ENCODE measurements at places on chromosomes 3 and 15.

DNA sequence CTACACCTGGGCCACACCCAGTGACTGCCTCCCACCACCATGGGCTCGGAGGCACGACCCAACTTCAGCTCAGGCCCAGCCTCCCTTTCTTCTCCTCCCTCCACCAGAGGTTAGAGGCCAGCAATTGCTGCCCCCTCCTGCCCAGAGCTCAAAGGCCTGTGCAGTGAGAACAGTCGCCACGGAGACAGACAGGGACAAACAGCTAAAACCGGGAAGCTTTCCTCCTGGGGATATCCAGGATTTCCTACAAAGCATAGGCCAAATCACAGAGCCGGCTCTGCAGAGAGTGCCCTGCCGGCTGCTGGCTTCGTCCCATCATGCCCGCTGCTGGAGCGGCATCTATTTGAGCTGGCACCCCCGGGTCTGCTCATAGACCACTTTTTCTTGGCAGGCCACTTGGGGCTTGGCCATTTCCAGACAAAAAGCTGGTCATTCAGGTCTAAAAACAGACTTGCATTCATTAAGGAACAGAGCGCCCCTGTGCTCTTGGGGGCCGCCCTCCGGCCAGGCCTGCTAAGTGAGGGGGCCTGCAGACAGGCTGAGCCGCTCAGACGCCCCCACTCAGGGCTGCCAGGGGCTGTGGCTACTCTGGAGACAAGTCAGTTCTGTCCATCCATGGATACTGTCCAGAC is 17.5 kb downstream of the GRAMD2A start:
- no peak for DNase-seq

DNA sequence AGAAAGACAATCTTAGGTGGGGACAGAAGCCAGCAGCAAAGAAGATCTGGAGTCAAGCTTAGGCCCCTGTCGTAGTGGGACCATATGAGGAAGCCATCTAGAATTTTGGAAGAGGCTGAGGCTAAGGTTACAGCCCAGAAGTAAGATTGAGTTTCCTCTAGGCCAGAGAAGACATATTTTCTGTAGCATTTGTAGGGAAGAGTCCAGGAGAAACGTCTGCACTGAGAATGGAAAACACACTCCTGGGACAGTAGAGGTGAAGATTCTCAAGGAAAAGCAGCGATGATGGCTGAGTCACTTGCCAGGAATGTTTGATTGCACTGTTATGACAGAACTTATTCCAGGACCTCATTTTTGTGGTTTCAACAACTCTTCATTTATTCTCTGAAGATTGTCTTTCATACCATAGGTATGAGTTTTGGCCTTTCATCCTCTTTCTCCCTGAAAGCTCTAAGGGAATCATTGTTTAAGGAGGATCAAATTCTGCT is 107.2 kb downstream of the GTPBP8 start:
- DNase-seq: no peak

DNA sequence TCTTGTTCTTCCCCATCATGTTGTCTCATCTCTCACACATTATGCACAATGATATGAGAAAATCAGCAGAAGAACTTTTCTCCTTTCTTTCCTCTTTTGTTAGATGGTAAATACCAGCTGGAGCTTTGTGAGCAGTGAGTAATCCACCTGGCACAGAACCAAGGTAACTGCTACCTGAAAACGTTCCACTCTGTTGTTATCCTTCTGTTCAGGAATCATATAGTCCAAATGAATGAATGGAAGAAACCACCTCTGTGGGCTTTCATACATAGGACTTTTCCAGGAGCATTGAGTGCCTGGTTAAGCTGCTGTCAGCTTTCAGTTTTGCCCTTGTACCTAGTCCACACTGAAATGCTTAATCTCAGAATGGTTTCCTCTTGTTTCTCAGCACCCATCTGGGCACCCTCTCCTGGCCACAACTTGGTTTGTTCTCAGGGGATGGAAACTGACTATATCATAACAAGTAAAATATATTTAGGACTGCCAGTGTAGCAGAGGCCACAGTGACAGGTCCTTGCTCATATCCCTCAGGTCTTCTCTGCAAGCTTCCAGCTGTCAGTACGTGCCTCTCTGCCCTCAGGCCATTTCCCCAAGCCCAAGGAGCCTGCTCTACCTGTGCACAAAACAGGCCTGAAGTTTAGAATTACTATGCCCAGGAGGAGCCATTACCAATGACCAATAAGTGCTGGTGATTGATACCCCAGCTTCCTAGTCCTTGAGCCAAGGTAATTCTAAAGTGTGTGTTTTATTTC is 23.5 kb upstream of the SLC4A7 start:
- no peak for DNase-seq

GRCh38 chr3:193400304-193400703 is 21.8 kb upstream of the ATP13A5 start:
- no peak for DNase-seq

GRCh38 chr15:92797168-92798052 is 102.7 kb upstream of the CHD2 start:
- peak; percentile 53 for DNase-seq

DNA sequence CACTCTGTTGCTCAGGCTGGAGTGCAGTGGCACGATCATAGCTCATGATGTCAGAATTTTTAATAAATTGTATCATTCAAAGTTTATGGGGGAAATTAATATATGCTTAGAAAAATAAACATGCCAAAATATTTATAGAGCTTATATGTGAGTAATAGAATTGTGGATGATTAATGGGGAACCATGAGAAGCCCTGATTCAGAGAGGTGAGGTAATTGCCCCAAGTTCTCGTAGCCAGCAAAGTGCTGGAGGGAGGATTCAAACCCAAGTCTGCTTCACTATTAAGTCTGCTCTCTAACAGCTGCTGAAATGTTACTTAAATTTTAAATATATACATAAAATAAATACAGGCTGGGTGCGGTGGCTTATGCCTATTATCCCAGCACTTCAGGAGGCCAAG is 26.2 kb upstream of the IGF2BP2 start:
- DNase-seq: no peak

GRCh38 chr3:29090912-29091597 is 189.8 kb upstream of the RBMS3 start:
- no peak for DNase-seq

DNA sequence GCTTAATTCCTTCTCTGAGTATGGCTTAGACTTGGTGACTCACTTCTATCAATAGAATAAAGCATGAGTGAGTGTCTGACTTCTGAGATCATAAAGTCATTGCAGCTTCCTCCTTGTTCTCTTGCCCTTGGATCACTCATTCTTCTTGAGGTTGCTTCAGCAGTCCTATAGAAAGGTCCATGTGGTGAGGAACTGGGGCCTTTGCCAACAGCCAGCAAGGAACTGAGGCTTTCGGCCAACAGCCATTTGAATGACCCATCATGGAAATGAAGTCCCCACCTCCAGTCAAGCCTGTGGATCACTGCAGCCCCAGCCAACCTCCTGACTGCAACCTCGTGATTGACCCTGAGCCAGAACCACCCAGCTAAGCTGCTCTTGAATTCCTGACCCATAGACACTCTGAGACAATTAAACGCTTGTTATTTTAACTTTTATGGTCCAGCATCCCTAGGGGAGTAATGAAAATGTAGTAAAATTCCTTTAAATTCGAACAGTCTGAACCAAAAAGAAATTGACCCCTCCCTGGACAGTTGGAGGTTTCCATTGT is 84.5 kb downstream of the WDR76 start:
- no peak for DNase-seq

GRCh38 chr3:161031134-161031533 is 74.0 kb downstream of the B3GALNT1 start:
- no peak for DNase-seq

GRCh38 chr15:69758810-69759790 is 306.5 kb downstream of the RPLP1 start:
- no peak for DNase-seq

- DNase-seq: peak; percentile 68
Observed at GRCh38 chr3:48634661-48635221, 520 bp downstream of the SLC26A6 start.

DNA sequence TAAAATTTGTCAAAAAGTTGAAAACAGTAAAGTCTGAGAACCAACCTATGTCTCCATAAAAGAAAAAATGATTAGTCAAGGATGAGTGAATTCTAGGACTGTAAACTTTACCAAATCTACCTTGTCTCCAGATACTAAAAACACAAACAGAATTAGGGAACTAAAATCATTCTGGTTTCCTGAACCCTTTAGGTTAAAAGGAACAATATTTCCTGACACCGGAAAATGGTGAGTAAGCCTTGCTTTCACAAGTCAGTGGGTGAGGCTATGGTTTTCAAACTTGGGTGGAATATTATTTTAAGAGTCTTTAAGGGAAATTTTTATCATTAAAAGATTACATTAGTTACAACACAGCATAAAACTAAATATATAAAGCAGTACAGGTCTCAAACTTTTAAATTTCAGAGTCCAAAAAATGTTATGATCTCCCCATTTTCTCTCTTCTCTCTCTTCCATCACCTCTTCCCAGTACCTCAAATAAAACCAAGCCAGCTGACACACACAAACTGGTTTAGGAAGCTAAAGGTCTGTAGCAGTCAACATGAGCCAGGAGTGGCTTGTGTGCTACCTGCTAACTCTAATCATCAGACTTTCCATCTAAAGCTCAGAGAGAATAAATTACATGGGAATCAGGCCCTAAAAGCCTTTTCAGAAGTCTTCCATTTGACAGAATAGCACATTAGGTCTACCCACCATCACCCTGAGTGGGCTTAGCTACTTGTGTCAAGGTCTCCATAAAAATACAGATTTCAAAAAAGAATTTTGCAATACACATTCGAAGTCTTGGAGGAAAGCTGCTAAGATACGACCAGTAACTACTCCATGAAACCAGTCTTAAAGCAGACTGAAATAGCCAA is 2.2 kb downstream of the SLC12A6 start:
- no peak for DNase-seq

DNA sequence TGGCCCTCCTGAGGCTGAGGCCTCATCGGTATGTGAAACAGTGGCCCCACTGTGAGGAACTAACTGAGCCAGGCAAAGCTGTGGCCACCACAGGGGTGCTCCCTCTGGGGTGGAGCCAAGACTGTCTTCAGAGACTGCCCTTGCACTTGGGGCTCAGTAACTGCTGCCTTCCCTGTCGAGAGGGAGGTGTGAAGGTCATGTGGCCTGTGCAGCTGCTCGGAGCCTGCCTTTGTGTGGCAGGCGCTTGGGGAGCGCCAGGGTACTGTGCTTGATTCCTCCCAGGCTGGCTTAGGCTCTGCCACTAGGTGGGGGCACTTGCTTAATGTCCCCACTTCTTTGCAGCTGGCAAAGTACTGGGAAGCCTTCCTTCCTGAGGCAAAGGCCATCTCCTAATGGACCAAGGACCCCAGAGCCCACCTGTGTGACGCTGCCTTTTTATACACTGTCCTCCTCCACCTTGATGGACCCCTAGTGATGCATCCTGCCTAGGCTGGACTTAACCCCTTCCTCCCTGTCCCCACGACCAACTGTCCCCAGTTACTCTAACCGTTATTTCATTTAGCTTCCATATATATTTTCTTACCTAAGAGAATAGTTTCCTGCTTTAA is 14.2 kb upstream of the SNX22 start:
- no peak for DNase-seq

GRCh38 chr3:153399636-153400035 is 237.6 kb downstream of the RAP2B start:
- DNase-seq: no peak

GRCh38 chr3:101964861-101965260 is 115.5 kb downstream of the NFKBIZ start:
- peak; percentile 49 for DNase-seq

- no peak for DNase-seq
Observed at GRCh38 chr3:10917176-10917575, 75.4 kb upstream of the SLC6A1 start.

GRCh38 chr3:64924961-64925360 is 237.2 kb upstream of the ADAMTS9 start:
- DNase-seq: no peak

GRCh38 chr15:83709241-83709640 is 55.3 kb downstream of the ADAMTSL3 start:
- DNase-seq: no peak

- peak; percentile 53 for DNase-seq
Observed at GRCh38 chr15:63939531-63940130, 105.9 kb upstream of the HERC1 start.

DNA sequence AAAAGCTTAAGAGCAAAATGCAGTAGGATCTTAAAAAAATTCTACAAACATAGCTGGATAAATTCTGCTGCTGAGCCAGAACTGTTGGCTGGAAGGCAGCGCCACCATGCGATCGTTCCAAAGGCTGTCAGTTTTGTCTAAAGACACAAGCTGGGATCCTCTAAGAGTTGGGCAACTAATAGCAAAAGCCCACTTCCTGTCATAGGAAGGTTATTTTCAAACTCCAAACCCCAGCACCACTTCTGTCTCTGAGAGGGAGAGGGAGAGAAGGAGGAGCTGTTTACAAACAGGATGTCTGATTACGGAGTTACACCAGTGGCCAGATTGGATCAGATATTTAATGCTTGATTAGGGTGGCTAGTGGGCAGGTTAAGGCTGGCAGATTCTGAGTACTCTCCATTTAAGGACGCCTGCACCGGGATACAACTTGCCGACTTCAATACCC is 44.0 kb downstream of the EIF4E3 start:
- peak; percentile 59 for DNase-seq

GRCh38 chr15:63509955-63510940 is 5.9 kb downstream of the USP3 start:
- DNase-seq: no peak

DNA sequence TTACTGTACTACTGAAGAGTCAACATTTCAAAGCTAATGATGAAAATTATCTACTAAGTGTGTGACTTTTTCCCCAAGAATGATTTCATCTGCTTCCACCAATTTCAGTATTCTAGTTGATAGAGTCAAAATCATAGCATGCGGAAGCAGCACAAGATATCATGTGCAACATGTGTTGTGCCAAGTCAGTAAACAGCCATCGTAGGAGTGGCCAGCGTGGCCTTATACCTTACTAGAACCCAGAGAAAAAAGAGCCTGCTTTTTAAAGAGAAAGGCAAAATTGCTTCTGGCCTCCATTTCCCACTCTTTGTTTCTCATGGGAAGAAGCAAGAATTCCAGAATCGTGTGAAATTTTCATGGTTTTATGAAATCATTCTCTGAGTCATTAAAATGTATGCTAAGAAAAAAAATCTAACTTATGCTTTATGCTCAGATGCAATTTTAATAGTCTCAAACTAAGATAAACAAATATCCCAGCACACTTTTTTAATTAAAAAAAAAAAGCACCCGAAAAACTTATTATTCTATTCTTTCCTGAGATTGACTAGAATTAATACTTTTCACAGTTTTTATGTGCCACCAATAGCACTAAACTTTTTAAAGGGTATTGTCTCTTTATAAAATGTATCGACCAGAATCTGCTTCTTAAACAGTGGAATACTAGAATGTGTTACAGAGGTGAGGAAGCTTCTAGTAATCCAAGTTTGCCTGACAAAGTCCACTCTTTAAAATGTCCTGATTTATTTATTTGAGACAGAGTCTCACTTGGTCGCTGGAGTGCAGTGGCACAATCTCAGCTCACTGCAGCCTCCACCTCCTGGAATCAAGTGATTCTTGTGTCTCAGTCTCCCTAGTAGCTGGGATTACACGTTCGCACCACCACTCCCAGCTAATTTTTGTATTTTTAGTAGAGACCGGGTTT is 87.3 kb downstream of the MBNL1 start:
- DNase-seq: no peak

DNA sequence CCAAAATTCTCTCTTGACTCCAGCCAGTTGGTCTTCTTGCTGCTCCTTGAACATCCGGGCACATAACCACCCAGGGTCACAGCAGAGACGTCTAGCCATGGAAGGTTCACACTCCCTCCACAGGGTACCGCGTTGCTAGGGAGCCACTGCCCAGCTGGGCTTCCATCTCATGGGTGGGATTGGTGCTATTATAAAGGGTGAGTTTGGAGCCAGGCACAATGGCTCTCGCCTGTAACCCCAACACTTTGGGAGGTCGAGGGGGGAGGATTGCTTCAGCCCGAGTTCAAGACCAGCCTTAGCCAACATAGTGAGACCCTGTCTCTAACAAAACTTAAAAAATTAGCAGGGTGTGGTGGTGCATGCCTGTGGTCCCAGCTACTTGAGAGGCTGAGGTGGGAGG is 17.5 kb upstream of the SKOR1 start:
- no peak for DNase-seq

All from uterus (tissue), 4 donors.